Activated CD4-positive, alpha-beta memory T cell treated with anti-CD3 and anti-CD28 coated beads, Interleukin-2, amount 10 ng/mL, durations not matched to agents 7 days and 5 days (primary cell): ENCODE measurements at places on chromosomes 2 and 18. TPM values are rescaled to one million over a fixed set of nuclear protein-coding genes. Genes with fewer than 3 reads are reported as not detected.

GRCh38 chr2:212929116-212929515 lies 222.3 kb downstream of the IKZF2 start:
- DNase-seq, result no peak

DNA sequence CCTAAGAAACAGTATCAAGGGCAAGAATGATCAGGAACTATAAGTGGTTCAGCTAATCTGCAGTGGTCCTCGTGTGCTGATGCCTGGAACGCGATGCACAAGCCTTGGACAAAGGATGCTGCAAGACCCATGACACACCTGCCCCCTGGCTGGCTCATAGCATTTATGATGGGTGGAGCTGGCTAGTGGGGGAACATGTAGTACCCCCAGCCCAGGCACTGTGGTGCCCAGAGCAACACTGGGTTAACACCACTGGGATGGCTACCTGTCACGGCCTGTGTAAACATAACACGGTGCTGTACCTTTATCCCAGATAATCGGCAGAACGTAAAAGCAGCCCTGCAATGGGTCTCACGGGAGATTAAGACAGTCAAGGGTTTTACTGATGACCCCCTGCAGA lies 60.3 kb upstream of the PEX13 start:
- DNase-seq, result no peak

- DNase-seq, result no peak
Observed at GRCh38 chr2:8315531-8316165, 366.2 kb upstream of the ID2 start.

DNA sequence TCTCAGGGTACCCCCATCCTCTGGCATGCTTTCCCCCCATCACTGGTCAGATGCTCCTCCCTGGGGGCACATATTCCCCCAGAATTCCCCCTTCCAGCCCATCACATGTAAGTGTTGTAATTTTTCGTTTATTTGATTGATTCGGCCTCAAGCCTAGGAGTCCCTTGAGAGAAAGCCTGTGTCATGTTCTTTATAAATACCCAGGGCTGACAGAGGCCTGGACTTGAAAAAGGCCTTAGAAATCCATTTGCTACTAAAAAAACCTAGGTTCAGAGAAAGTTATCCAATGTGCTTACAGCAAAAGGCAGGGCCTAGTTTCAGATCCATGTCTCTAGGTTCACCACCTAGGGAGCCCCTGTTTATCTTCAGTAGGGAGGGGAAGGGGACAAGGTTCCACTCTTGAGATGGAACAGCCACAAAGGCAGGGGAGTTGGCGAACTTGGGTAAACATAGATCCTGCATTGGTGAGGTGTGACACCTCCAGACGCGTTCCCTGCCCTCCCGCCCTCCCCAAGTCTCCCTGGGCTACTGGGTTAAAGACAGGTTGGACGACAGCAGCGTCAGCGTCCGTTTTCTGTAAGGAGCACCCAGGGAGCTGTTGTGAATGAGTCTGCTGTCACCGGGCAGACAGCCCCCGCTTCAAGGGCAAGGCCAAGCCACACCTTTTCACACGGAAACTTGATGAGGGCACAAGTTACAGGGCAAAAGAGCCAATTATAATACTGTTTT lies 147.8 kb downstream of the EN1 start:
- DNase-seq, result no peak

DNA sequence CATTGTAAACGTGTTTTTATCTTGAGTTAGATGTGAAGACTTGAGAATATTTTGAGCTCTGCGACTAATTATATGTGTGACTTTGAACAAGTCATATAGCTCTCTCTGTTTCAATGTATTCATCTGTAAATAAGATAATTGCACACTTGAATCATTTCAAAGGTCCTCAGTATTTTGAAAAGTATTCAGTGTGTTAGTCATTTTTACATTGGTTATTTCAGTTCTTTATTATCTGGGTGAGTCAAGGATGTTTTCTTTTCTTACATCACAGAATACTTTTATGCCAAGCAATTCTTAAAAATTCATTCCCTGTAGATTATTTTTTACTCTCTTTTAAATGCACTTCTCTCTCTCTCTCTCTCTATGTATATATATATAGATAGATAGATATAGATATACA lies 1098.0 kb upstream of the ZEB2 start:
- DNase-seq, result no peak

- peak; percentile 63 for DNase-seq
Observed at GRCh38 chr18:51196118-51196810, 1.2 kb downstream of the MEX3C start.

DNA sequence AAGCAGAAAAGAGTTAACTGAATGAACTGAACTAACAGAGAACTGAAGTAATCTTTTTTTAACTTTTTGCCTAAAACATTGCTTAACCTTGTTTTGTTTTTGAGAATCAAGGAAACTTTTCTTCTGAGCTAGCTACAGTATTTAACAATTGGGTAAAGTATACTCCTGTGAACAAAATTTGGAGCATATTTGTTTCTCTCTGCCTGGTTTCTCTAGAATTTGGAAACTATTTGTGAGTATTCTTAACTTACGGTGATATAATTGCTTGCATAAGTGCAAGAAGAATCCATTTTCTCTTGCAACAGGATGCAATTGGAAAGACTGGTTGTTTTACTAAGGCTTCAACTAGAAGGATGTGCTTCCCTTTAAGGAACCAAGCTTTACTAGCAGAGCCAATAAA lies 65.9 kb upstream of the FAM98A start:
- DNase-seq, result no peak

DNA sequence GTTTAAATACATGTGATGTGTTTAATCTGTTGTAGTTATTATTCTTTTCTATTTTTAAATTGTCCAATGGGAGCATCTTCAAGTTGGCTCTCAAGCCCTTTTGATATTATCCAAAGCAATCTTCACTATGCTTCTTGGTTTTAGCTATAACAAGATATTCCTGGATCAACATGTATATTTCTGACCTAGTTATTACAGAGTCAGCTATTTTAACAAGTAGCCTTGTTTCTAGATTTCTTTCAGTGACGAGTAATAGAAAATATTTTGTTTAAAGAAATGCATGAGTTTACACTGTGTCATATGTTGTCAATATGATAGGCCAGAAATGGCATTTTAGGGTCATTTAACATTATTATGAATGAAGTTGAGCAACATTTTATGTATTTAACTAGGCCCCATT lies 421.8 kb upstream of the MAP2 start:
- DNase-seq, result no peak

DNA sequence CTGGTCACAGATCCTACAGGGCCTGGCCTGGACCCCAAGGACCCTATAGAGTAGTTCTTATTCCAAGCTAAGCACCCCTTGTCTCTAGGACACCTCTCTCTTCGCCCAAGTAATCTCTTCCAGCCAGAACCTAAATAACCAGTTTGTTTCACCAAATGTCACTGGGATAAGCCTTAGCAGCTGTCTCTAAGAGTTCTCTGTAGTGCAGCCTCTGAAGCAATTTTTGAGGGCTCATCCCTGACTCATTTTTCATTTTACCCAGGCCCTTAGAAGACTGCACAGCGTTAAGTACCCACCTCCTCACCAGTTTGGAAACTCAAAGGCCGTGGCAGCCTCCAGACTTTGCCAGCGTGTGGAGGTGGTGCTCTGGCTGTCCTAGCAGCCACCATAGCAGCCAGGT lies 290.1 kb upstream of the SIX2 start:
- DNase-seq, result no peak

- no peak for DNase-seq
Observed at GRCh38 chr2:107473150-107473549, 353.5 kb upstream of the RGPD4 start.

- DNase-seq, result no peak
Observed at GRCh38 chr2:63537306-63537705, 51.0 kb downstream of the WDPCP start.

DNA sequence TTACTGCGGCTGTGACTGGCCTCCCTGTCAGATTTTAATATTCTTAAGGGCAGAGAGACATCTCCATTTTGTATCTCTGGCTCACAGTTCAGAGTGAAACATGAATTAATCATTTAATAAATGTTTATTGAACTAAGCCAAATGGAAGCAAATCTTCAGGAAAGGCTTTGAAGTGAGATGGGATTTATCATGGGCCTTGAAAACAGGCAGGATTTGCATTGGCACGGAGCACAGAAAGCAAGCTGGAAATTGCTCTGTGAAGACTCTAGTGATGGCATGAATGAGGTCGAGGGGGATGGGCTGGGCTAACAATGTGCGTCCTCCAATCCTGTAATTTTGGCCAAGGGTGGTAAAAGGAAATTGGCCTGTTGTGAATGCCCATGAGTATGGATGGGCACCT lies 369.8 kb upstream of the SOX11 start:
- no peak for DNase-seq

Gene THOC1
- total RNA-seq, result 43.1 TPM

Gene ANKMY1
- 31.5 TPM for total RNA-seq

Gene DYNAP
- total RNA-seq, result not detected

Gene CTAGE1
- total RNA-seq, result not detected

Gene IL37
- total RNA-seq, result 0.48 TPM

Gene CYTIP
- 389 TPM for total RNA-seq

Gene CLEC4F
- total RNA-seq, result not detected
